ENCODE measurements at places on chromosomes 5 and 9.

DNA sequence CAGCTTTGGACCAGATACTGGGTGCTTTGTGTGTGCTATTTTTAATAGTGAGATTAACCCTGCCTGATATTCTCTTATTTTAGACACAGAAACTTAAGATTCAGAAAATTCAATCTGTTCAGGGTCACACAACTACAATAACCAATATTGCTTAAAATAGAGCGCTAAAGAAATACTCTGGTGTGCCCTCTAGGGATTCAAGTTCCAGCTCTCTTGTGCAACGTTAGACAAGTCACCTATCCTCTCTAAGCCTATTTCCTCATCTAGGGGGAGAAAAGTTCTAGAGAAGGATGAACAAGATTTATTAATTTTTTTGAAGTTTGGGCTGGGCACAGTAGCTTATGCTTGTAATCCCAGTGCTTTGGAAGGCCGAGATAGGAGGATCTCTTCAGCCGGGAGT is 2.1 kb upstream of the SCAI start:
- DNase-seq, result no peak

GRCh38 chr9:136981588-136982231 is 1.1 kb upstream of the LCNL1 start:
- no peak for DNase-seq

GRCh38 chr5:144017119-144017518 is 153.3 kb downstream of the YIPF5 start:
- DNase-seq, result no peak

DNA sequence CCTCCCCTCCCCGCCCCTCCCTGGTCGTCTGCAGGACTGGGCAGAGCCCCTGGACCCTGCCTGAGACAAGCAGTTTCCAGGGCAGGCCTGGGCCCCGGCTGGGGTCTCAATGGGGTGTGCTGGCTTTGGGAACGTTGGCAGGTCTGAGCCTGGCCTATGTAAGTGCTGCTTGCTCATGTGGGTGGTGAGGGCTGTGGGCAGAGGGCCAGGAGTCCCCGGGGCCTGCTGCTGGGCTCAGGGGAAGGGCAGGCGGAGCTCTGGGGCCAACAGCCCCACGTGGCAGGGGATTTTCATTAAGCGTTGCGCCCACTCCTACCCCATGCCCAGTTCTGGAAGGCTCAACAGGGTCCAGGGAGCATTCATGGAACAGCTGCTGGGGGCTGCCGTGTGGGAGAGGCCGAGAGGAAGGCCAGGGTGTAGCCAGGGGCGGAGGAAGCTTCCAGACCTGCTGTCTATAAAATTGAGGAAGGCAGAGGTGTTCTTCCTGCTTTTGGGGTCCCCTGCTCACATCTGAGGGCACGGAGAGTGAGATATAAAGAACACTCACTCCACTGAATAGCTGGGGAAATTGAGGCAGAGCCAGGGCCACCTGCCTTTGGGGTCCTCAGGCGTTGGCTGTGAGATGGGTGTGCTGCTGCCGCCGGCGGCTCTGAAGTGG is 32.5 kb downstream of the RXRA start:
- DNase-seq, result no peak

- no peak for DNase-seq
Observed at GRCh38 chr5:94778299-94778698, 159.8 kb downstream of the SLF1 start.

GRCh38 chr5:115313052-115313451 is 16.6 kb upstream of the CCDC112 start:
- no peak for DNase-seq

DNA sequence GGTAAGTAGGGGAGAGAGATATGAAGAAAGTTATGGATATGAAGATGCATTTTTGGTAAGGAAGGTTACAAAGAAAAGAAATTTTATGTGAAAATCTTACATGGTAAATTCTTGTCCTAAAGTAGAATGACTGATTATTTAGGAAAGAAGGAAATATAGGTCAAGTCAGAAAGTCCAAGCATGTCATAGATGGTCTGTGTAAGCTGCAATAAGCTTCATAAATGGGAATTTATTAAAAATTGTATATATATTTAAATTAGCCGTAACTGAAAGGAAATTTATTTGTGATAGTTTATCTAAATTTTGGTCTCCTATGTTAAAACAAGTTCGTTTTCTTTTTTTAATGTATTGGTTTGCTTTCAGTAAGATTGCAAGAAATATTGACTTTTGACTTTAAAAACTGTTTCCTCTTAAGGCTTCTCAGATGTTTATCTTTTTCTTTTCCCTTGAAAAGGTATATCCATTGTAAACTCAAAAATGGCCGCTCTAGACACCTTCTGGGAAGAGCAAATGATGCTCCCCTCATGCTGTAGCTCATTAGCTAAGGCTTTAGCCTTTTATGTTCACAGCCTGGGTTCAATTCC is 46.8 kb upstream of the HAPLN1 start:
- DNase-seq, result no peak

DNA sequence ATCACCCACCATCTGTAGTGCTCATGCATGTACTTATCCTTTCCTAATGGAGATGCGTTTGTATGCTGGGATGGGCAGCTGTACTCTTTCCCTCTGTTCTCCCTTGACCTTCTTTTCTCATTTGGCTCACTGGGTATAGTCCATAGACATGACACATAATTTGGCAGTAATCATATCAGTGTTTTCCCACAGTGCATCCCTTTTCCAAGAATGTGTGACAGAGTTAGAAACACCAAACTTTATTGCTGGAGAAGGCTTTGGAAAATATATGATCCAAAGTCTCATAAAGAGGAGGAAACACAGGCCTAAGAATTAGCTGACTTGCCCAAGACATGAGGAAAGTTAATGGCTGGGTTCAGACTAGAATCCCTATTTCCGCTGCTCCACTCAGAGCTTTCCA is 1233.4 kb upstream of the DMAC1 start:
- no peak for DNase-seq

DNA sequence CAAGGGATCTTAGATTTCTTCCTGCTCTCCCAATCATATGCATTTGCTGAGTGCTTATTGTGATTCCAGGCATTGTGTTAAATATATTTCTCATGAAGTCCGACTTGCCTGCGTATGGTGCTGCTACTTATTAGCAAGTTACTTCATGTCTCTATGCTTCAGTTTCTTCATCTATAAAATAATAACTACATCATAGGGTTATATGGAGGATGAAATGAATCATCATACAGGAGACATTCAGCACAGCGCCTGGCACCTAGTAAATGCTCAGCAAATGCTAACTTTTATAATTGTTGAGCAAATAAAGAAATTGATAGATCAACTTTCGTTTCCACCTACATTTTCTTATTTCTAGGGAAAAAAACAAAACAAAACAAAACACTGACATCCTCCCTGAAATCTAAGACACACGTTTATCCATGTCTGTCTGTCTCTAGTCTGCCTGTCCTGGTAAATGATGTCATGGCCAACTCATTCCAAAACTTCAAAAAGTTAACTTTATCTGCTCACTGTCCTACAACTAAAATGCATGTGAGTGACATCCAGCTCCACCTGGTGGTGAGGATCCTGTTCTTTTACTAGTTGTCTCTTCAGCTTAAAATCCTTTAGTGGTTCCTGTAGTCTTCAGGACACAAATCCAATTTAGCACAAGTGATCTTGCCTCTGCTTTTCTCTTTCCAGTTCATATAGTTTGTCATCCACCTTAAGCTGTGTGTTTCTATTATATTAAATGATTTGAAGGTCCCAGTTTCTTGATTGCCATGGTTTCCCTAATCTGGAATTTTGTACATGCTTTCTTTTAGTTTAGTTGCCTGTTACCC is 27.7 kb downstream of the PPP3R2 start:
- no peak for DNase-seq

GRCh38 chr9:97387936-97388684 is 23.8 kb upstream of the TDRD7 start:
- DNase-seq, result no peak

- no peak for DNase-seq
Observed at GRCh38 chr9:110952540-110952859, 85.8 kb downstream of the LPAR1 start.

DNA sequence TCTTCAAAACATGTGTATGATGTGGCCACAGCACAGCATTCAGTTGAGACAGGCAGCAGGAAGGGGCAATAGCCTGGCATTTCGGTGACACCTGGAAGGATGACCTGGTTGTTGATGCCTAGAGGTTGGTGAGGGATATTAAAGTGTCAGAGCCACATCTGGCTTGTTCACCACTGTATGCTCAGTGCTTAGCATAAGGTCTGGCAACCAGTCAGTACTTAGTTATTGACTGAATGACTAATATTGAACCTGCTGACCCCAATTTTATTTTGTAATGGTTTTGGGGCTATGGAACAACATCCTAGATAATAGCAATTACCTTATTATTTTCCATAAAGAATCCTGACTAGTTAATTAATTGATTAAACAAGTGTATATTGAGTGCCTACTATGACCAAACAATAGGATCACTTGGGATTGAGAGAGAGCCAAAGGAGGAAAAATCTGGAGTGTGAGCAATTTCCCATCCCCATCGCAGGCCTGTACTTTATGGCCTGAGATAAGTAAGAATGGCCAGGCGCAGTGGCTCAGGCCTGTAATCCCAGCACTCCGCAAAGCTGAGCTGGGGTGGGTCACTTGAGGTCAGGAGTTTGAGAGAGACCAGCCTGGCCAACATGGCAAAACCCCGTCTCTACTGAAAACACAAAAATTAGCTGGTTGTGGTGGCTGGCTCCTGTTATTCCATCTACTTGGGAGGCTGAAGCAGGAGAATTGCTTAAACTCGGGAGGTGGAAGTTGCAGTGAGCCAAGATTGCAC is 85.4 kb upstream of the PLPP1 start:
- no peak for DNase-seq

- no peak for DNase-seq
Observed at GRCh38 chr5:67350185-67350584, 153.6 kb upstream of the CD180 start.

DNA sequence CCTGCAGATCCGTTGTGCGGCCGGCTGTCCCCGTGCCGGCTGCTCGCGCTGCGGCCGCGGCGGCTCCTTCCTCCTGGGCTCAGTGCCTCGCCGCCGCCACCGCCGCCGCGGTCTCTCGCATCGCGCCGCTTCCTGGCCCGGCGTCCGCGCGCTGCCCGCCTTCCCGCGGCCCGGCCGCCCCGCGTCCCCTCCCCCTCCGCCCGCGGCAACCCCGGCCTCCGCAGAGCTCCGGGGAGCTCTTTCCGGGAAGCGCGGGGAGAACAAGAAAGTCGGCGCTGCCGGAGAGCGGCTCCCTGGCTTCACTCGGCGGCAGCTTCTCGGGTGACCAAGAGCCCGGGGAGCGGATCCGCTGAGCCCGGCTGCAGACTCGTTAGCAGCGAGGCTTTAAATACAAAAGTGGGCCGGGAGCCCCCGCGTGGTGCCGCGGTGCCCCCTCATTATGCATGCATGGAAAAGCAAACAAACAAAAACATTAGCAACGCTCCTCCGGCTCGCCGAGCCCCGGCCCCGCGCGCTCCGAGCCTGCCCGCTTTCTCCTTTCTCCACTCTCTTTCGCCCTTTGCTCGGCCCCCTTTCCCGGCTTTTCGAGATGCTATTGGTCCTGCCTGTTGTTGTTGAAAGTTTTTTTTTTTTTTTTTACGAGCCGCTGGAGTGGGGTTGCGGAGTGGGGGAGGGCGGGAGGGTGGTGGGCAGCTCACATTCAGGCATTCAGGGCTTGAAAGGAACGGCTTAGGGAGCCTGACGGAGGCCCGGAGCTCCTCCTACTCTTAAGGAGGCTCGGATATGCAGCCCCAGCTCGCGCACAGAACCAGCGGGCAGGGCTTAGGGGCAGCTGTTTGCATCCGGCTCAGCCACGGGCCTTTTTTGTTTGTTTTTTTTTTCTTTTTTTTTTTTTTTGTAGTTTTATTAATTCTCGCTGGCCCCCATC is at the start of gene GAS1:
TSS of gene GAS1 (minus strand) at position 361 of the 928 bp plus-strand sequence. CDS start 727 bp downstream, outside the sequence.
- peak; percentile 96 for DNase-seq

DNA sequence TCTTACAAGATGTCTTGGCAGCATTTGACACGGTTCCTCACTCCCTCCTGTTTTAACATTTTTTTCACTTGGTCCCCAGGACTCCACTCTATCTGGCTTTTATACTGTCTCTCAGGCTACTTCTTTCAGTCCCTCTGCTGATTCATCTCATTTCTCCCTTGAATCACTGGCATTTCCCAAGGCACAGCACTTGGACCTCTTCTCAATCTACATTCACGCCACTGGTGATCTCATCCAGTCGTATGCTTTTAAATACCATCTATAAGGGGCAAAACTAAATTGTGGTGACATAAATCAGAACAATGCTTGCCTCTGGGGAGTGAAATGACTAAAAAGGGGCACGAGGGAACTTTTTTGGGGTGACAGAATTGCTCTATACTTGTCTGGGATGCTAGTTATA is 47.1 kb downstream of the MAPKAP1 start:
- no peak for DNase-seq

DNA sequence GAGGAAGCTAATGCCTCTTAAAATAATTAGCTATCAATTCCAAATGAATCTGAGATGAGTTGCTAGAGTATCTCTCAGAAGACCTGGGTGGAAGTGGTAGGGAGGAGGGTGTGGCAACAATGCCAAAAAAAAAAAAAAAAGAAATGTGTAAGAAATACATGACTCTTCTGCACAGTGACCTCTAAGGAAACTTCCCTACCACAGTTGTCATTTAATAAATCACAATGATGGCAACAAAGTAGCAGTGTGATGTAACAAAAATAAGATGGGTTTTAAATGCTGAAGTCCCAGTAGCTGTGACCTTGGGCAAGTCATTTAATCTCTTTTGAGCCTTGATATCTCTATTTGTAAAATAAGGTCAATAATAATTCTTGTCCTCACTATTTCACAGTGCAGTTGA is 7.2 kb downstream of the FOXD1 start:
- no peak for DNase-seq

GRCh38 chr5:143606043-143606752 is 202.7 kb upstream of the NR3C1 start:
- DNase-seq, result no peak

- DNase-seq, result no peak
Observed at GRCh38 chr9:98830554-98830953, 23.1 kb downstream of the GALNT12 start.

- no peak for DNase-seq
Observed at GRCh38 chr9:1200847-1201251, 150.7 kb downstream of the DMRT2 start.

- no peak for DNase-seq
Observed at GRCh38 chr5:145478651-145479050, 356.5 kb downstream of the PRELID2 start.

DNA sequence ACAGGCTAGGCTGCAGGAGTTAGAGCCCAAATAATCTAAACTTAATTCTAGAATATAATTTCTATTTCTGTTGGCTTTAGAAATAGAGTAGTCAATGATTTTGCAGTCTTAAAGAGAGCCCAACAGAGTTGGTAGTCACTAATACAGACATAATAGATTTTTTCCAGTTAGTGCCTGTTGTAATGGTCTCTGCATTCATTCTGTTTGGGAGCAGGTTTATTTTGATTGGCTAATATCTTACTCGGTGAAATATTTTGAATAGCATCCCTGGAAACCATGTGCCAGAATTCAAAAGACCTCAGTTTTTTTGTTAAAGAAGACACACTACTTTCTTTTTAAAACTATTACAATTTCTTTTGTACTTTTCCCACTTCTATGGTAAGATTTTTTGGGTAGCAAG is 107.2 kb downstream of the RASGRF2 start:
- no peak for DNase-seq
